A549 treated with DMSO at 1 μM for 4 hours (cell line): ENCODE measurements at places on chromosomes 11 and 22. TPM values are rescaled to one million over a fixed set of nuclear protein-coding genes. Genes with fewer than 3 reads are reported as not detected.

The OR8G1 gene
- total RNA-seq: not detected in 5 replicates

The ZNF215 gene
- total RNA-seq: 1.0 to 1.5 TPM (median 1.3 TPM) in 5 replicates

The CADM1 gene
- 19.2 to 26.0 TPM (median 25.1 TPM) in 5 replicates for total RNA-seq

The EXPH5 gene
- total RNA-seq: 0.02 to 0.07 TPM (median 0.04 TPM) in 5 replicates

The CYP2D6 gene
- 0.13 to 0.66 TPM (median 0.38 TPM) in 5 replicates for total RNA-seq

The WBP2NL gene
- 0.14 to 0.17 TPM (median 0.15 TPM) in 3 of 5 replicates, not detected in the others for total RNA-seq
